ENCODE measurements at places on chromosomes 2 and 18.
A peak's percentile ranks its signal among the peaks of the same experiment; 100 is the strongest.

GRCh38 chr2:140248623-140249022 lies 1468.4 kb upstream of the NXPH2 start:
- no peak for DNase-seq

DNA sequence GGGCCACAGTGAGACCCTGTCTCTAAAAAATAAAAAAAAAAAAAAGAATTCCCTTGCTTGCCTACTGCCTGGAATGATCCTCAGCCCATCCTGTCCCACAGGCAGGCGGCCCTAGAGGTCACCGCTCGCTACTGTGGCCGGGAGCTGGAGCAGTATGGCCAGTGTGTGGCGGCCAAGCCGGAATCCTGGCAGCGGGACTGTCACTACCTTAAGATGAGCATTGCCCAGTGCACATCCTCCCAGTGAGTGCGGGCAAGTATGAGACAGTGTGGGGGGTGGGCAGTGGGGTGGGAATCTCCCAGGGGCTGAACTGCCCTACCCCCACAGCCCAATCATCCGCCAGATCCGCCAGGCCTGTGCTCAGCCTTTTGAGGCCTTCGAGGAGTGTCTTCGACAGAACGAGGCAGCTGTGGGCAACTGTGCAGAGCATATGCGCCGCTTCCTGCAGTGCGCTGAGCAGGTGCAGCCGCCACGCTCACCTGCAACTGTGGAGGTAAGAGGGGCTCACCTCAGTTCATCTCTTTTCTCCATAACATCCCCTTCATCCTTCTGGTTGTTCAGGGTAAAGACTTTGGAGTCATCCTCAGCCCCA lies 1.6 kb downstream of the CHCHD5 start:
- DNase-seq = no peak

DNA sequence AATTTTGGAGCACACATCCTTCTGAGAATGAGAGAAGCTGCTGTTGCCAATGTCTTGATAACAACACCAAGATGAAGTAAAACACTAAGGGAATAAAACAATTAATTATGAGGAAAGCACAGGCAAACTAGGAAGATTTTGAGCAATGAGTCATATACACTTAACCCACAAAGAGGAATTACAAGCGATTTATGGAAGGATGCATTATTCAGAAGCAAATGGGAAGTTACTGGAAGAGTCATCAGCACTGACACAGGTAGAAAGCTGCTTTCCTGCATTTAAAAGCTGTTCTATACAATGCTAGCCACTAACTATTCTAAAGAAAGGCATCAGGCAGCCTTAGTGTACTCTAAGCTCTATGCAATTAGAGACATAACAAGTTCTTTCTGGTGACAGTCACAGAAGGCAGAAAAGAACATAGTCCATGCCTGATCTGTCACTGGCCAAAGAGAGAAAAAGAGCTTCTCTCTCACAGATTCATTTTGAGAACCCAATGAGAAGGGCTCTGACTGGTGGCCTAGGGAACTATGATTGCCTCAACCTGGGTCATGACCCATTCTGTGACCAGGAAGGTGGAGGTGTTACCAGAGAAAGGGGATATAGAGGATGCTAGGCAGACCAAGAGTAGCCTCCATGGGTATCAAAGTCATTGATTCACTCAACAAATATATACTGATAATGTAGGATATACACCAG lies 45.4 kb downstream of the M1AP start:
- peak; percentile 44 for DNase-seq

GRCh38 chr2:37885329-37885993 lies 39.6 kb upstream of the RMDN2 start:
- no peak for DNase-seq

DNA sequence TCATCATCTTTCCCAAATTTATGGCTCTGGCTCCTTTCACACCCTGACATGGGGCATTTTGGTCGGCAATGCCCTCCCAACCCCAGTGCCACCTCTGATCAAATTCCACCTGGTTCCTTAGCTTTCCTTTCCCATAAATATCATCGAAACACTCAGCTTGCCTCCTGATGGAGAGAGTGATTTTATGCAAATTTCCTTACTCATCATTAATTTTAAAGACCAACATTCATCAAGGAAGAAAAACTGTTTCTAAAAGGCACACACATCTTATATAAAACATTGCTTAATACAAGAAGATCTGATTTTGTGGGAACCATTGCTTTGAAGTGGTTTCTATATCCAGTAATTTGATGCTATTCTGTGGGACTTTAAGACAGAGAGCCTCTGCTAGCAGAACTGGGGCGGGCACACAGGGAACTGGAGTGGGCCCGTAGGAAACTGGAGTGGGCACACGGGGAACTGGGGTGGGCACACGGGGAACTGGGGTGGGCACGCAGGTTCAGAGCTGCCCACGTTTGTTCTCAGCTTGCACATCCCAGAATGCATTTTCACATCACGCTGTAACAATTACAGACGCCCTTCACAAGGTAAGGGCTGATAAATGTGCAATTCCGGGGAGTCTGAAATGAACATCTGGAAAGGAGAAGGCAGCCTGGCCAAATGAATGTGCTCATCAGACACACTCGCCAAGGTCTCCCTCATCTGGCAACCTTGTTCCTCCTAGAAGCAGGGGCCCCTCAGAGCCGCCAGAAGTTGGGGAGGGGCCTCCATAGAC lies 174.2 kb downstream of the RTP5 start:
- DNase-seq = no peak

DNA sequence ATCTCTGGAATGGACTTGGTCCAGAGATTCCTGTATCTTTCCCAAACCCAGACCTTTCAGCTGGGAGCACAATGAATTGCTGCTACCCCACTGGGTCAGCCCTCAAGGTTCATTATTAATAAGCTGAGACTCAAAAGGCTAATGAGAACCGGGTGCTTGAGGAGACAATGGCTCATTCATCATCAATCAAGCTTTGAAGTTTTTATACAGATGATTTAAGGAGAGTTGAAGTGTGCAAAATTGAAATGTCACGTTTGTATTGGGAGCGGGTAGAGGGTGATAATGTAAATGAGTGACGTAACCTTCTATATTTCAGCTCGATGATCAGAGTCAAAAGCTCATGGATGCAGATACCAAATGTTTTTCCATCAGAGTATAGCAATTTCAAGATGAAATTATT lies 744.9 kb downstream of the ERBB4 start:
- DNase-seq = no peak

DNA sequence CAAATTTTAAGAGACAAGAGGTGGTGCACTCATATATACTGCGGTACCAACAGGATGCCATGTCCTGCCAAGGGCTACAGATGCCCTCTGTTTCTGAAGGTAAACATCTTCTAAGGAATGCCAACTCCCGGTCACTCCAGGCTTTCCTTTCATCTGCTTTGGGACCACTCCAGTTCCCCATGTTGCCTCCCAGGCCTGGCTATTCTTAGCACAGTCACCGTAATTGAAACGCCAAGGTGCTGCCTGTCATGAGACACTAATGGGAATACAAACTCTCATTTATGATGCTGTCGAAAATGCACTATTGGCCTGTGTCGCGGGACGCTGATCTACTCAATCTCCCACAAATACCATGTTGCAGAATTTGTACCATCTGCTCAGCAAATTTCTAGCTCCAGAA lies 79.6 kb downstream of the KLF7 start:
- no peak for DNase-seq

DNA sequence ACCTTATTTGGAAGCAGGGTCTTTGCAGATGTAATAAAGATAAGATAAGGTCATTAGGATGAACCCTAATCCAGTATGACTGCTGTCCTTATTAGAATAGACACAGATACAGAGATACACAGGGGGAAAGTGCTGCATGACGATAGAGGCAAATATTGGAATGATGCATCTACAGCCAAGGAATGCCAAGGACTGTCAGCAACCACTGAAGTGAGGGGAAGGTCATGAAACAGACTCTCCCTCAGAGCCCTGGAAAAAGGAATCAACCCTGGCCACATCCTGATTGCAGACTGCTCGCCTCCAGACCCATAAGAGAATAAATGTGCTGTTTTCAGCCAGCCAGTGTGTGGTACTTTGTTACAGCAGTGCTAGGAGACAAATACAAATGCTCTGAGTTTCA lies 14.8 kb downstream of the TMEM237 start:
- no peak for DNase-seq

- DNase-seq = peak; percentile 9
These were observed 455 bp upstream of the TLK1 start for GRCh38 chr2:171160956-171161740.

GRCh38 chr2:200695191-200695590 lies 109.4 kb downstream of the AOX1 start:
- DNase-seq = no peak

DNA sequence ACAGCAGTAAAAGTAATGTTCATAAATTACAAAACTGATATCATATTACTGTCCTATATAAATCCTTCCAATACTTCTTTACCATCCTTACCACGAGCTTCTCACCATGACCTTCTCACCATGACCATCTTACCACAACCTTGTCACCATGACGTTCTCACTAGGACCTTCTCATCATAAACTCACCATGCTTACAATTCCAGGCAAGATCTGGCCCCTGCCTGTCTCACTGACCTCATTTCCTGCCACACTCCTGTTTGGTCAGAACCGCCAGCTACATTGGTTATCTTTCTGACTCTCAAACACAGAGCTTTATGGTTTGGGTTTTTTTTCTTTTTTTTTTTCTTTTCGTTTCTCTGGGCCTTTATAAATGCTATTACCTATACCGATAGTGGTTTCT lies 827.6 kb downstream of the RNF144A start:
- no peak for DNase-seq

GRCh38 chr18:37741032-37741623 lies 175.5 kb upstream of the CELF4 start:
- no peak for DNase-seq

DNA sequence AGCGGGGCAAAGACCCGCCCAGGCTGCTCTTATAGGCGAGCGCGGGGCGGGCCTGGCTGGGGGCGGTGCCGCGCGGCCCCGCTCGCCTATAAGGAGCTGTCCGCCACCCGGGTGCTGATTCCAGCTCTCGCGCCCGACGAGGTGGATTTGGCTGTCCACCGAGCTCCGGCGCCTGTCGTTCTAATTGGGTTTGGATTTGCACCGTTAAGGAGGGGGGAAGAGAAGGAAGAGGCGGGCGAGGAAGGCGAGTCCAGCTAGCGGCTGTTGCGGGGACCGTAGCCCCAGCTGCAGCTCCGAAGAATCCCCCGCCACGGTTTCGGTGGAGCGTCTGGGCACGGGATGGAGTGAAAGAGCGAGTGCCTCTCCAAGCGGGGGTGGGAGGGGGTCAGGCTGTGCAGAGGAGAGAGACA lies at the start of gene CNTNAP5:
CNTNAP5 (plus strand) TSS at position 117 of the 410 bp plus-strand sequence. CDS start 364 bp downstream, outside the sequence.
- no peak for DNase-seq

DNA sequence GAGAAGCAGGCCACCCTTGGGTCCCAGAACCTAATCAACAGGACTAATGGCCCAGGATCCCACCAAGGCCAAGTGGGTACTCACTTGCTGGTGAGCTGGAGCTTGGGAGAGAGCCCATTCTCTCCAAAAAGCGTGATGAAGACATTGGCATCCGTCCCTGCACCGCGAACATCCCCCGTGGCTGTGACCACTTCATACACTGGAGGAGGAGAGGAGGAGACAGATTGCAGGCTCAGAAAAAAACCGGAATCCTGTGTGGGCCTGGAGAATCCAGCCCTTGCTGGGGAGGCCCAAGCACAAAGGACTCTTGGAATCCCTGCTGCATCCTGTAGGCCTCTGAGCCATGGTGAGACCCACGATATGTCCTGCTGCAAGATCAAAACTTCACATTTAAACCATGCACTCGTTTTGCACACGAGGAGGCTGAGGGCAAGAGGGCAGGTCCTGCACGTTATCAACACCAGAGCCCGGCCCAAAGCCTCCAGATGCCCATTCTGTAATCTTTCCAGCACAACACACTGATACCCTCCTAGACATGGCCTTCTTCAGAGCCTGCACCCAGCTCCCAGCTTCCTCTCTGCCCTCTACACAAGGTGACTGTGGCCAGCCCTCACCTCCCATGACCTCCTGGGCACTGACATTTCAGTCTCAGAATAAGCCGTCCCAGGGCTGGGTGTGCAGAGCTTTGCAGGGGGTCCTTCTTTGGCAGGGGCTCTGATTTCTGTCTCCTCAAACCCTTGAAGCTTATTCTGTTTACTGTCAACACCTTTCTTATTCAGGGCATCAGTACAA lies 7.8 kb downstream of the LOXHD1 start:
- no peak for DNase-seq

All from fibroblast of skin of left quadriceps (primary cell).